CD4-positive, alpha-beta T cell treated with Interleukin-21 for 1 hour (primary cell): ENCODE measurements at places on chromosomes 3 and 15.

DNA sequence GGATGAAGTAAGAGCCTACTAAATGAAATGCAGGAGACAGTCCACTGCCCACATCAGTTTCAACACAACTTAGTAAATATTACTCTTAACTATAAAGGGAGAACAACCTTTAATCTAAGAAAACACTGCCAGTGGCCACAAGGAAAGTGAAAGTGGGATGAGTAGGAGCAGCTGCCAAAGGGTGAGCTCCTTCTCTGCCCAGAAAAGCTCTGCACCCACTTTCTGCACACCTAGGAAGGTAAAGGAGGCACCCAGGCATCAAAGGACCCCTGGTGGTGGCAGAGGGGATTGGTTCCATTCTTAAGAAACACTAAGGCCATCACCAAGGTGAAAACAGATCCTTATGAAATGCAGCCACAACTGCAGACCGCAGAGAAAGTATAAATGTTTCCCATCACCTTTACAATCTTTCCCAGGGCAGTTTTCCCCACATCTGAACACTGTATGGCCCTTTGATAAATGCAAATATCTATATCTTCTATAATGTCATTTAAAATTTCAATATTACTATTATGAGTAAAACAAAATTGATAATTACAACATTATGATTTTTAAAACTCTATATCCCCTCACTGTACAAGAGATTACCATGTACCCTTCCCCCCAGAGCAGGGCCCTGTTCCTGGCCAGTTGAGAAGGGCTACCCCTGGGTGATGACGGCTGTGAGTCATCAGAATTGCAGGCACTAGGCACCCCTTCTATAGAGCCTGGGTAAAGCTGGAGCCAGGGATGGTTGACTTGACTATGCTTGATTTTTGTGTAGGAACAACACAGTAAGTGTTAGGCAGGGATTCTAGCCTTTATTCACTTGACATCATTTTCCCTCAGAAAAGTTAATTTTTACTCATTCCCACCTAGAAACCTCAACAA is 92.0 kb downstream of the SNRK start:
- DNase-seq = peak; percentile 79

DNA sequence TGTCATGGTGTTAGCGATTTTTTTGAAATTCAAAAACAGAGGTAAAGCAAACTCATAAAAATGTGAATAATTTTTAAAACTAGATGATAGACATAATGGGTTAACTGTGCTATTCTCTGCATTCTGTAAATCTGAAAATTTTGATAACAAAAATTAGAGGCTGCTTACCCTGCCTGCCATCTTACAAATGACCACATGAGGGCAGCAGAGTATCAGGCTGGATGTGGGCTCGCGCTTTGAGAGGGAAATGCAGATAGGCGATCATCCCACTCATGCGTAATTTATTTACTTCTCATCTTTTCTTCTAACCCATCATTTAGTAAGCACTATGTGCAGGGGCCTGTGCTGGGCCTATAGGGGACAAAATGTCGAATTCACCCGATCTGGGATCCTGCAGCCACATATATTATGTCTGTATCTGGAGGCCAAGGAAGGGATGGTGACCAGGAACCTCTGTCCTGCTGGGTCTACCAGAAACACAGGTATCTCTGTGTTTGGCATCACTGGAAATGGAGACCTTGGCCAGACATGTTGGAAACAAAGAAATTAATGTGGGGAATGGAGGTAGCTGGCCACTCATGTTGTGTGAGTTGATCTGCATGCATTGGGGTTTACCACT is 7.8 kb upstream of the RAD18 start:
- DNase-seq = peak; percentile 78

DNA sequence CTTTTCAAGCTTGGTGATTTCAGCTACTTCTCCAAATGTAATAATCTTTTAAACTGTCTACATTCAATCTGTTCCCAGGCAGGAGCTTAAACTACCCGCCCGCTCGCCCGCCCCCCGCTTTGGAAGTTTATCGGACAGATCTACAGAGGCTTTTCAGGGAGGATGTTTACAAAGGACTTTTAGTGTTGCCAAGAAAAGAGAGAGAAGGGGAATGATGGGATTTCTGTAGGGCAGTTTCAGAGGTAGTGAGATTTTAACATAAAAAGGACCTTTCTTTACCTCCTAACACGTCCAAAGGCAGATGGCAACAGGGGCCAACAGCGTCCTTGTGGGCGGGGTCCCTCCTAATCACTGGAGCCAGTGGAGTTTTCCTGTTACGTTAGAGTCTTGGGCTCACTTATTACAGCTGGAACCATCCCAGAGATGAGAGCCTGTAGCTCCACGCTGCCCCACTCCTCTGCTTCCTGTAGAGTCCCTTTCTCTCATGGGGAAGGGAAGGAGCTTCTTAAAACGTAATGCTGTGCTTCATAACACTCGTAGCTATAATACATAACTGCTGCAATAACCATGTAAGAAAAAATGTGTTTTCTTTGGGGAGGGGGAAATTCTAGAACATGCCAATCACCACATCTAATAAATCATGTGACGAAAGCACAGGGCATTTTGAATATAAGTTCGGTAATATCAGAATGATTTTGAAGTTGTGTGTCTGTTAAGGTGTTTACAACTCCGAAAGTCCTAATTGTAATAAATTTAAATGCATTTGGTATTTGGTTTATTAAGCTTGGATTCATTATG is 30.9 kb downstream of the HES1 start:
- no peak for DNase-seq

GRCh38 chr15:41958002-41958420 is 14.3 kb downstream of the EHD4 start:
- no peak for DNase-seq

GRCh38 chr15:25236861-25237155 is 202.0 kb downstream of the UBE3A start:
- no peak for DNase-seq

- no peak for DNase-seq
Measured at GRCh38 chr15:62187425-62187824, 22.3 kb upstream of the C2CD4B start.

DNA sequence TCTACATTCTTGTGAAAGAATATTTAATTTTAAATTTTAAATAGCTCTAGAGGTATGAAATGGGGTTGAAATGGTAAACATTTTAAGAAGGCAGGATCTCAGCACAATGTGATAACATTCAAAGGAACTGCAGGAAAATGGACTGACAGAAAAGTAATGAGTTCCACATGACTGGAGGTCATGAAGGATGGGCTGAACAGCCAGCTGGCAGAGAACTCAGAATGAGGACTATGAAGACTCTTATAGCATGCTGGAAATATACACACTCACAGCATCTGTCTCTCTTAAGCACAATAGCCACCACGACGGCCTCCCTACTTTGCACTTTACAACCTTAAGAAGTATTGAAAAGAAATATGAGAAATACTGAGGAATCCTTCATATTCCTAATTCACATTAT is 94.7 kb downstream of the TNIK start:
- no peak for DNase-seq

- DNase-seq = no peak
Measured at GRCh38 chr3:186525369-186526255, 18.6 kb downstream of the CRYGS start.

- DNase-seq = no peak
Measured at GRCh38 chr3:14158370-14158769, 20.0 kb downstream of the XPC start.

- no peak for DNase-seq
Measured at GRCh38 chr15:77139312-77139711, 68.4 kb upstream of the TSPAN3 start.

GRCh38 chr3:15377961-15378791 is 45.8 kb upstream of the SH3BP5 start:
- peak; percentile 97 for DNase-seq

- no peak for DNase-seq
Measured at GRCh38 chr3:58271901-58272501, 34.0 kb upstream of the RPP14 start.

- DNase-seq = no peak
Measured at GRCh38 chr3:3189102-3189727, 9.7 kb upstream of the CRBN start.

DNA sequence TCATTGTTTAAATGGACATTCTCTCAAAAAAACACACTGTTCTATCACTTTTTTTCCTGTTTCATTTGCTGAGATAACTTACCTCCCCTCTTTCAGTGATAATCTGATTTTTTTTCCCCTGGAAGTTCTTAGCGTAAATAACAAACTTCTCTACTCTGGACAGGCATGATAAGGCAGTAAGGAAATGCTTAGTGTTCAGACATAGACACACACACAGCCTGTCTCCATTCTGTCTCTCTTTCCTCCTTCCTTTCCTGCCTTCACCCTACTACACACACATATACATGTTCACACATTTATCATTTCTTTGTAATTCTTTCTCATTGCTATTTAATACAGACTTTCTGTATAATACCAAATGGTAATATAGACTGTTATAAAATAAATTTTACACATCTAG is 470.8 kb upstream of the ROBO1 start:
- no peak for DNase-seq

- no peak for DNase-seq
Measured at GRCh38 chr3:29332195-29332637, 51.3 kb downstream of the RBMS3 start.

DNA sequence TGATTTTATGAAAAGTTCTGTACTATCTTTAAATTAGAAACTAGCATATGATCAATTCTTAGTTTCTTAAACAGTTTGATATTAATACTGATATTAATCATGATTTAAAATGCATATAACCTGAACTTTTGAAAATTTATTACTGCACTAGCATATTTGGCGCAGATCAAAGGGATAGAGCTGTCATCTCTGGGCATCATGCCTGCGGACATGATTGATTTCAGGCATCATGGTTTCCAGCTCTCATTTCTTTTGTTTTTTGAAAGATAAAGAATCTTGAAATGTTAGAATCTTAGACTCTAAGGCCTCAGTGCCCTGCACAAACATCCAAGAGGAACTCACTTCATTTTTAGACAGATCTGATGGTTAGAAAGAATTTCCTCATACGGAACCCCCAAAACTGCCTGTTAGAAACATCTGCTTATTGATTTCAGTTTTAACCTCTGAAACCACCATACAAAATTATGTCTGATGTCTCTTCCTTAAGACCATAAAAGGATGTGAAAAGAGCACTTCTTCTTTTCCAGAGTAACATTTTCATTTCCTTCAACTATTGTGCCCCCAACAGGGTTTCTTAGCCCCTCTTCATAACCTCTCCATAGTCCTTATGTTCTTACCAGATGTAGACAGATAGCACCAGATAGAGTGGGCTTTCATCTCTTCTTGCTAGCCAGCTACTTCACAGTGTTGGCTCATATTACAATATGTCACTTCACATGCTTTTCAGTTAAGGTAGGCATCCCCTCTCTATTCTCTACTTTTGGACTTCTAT is 110.8 kb downstream of the BBX start:
- DNase-seq = no peak

DNA sequence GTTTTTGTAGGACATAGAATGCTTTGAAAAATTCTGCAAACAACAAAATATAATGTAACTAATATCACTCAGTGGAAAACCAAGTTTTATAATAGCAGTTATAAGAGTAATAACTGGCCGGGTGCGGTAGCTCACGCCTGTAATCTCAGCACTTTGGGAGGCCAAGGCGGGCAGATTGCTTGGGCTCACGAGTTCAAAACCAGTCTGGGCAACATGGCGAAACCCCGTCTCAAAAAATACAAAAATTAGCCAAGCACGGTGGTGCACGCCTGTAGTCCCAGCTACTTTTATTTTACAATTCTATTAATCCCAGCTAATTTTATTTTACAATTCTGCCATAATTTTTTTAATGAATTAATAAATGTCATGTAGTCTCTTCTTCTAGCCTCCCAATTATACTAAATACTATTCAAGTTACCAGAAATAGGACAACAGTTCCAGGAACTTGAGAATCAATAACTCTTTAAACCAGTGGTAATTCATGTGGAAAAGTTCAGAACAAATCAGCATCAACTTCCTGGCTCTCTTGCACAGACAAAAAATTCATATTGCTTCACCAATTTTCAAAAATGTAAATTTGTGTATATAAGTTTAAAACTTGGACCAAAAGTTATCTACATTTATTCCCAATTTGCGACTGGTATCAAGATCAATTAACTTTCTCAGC is 2.2 kb downstream of the DENND4A start:
- no peak for DNase-seq

- DNase-seq = no peak
Measured at GRCh38 chr3:58627941-58628340, 38.6 kb downstream of the FAM3D start.

- DNase-seq = no peak
Measured at GRCh38 chr3:23964537-23965235, 19.6 kb downstream of the NR1D2 start.

DNA sequence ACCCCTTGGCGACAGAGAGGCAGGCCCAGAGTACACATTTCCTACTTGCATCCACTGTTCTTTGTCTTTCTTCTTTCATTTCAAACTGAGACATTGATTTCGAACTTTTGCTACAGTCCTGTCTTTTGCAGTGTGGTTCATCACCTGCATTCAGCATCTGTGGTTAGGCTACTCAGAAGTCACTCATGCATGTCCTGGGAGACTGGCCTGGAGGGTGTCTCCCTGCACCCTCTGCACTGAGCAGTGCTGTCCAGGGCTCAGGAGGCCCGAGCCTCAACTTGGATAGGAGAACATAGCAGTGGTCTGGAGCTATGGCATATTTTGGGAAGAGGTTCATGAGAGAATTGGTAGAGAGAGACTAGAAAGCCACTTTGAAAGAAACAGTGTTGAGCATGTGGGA is 240.2 kb upstream of the TPRG1 start:
- no peak for DNase-seq

- no peak for DNase-seq
Measured at GRCh38 chr3:169460035-169460434, 203.5 kb downstream of the MECOM start.

GRCh38 chr3:67389176-67389575 is 265.2 kb downstream of the SUCLG2 start:
- DNase-seq = no peak

- DNase-seq = no peak
Measured at GRCh38 chr15:63851431-63851830, 17.7 kb upstream of the HERC1 start.

GRCh38 chr3:3589715-3590130 is 209.5 kb upstream of the LRRN1 start:
- DNase-seq = no peak

DNA sequence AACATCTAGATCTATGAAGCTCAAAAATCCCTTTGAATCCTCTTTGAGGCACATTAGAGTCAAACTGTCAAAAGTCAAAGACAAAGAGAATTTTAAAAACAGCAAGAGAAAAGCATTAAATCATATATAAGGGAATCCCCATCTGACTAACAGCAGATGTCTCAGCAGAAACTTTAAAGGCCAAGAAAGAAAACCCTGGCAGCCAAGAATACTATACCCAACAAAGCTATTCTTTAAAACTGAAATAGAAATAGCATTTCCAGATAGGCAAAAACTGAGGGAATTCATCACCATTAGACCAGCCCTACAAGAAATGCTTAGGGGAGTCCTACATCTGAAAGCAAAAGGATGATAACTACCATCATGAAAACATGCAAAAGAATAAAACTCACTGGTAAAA is 211.2 kb upstream of the PDZRN3 start:
- DNase-seq = no peak
